Tibial nerve (tissue), 4 donors: ENCODE measurements at places on chromosomes 7 and 10.

GRCh38 chr10:112216966-112217365 lies 33.4 kb upstream of the GPAM start:
- no peak for DNase-seq
- no peak overlapping the region for H3K4me3 ChIP-seq
- H3K4me1 ChIP-seq = no peaks in the 10 kb centered on the region
- H3K27me3 ChIP-seq = no peaks in the 10 kb centered on the region
- H3K36me3 ChIP-seq = no peaks in the 10 kb centered on the region

DNA sequence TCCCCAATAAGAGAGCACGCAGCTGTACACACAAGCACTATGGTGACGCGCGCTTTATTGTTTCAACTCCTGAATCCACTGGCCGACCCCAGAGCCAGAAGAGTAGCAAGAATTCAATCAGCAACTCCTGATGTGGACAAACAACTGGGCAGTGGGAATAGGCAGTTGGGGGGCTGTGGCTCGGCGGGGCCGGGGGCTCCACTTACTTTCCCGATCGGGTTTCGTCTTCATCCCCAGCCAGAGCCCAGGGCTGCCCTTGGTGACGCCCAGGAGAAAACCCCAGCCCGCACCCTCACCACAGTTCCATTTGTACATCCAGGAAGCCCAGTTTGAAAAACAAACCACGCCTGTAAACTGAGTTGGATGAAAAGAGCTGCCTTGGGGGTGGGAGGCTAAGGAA lies 38.7 kb downstream of the DAGLB start:
- no peaks in the 10 kb centered on the region for H3K4me1 ChIP-seq
- H3K36me3 ChIP-seq = peaks cover 100% of the 10 kb centered on the region
- DNase-seq = no peak
- no peak overlapping the region for H3K4me3 ChIP-seq

- no peak for DNase-seq
- no peaks in the 10 kb centered on the region for H3K27me3 ChIP-seq
- no peaks in the 10 kb centered on the region for H3K4me1 ChIP-seq
- no peak overlapping the region for H3K27ac ChIP-seq
- H3K4me3 ChIP-seq = no peak overlapping the region
Measured at GRCh38 chr10:132209978-132210530, 23.3 kb downstream of the DPYSL4 start.

GRCh38 chr7:44145479-44145968 lies 4.4 kb upstream of the MYL7 start:
- H3K36me3 ChIP-seq = no peaks in the 10 kb centered on the region
- peaks cover 8% of the 10 kb centered on the region for H3K4me1 ChIP-seq
- peak overlapping the region; percentile 61 for H3K27ac ChIP-seq
- H3K4me3 ChIP-seq = peak overlapping the region; percentile 42
- no peaks in the 10 kb centered on the region for H3K27me3 ChIP-seq
- DNase-seq = no peak

- no peak for DNase-seq
- no peaks in the 10 kb centered on the region for H3K4me1 ChIP-seq
- no peak overlapping the region for H3K27ac ChIP-seq
- no peaks in the 10 kb centered on the region for H3K36me3 ChIP-seq
- no peaks in the 10 kb centered on the region for H3K27me3 ChIP-seq
Measured at GRCh38 chr7:154729056-154729455, 273.9 kb downstream of the PAXIP1 start.

DNA sequence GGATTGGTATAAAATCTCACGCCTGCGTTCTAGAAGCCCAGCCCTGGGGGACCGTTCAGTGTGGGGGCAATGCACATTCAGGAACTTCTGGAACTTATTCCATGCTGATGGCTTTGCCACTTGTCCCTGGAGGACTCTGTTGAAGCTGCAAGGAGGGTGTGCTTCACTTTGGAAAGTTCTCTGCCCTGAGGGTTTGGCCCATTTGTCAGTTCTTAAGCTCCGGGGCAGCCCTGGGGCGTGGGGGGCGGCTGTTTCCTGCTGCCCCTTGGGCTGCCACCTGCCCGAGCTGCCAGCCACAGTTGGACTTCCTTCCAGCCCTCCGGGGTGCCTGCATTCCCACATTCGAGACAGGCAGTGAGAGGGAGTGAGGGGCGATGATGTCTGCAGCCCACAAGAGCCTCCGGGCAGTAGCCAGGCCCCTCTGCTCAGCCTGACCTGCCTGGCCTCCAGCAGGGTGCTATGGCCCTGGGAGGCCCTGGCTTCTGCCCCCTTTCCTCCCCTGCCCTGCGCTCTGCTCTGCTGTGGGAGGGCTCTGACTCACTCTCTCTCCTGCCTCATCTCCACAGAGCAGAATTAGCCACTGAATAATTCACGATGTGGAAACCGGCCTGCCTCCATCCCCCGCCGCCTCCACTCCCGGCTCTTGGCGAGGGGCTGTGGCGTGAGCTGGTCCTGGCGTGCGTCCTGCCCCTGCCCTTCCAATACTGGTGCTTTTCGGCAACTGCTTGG lies 1.9 kb downstream of the TTYH3 start:
- no peaks in the 10 kb centered on the region for H3K36me3 ChIP-seq
- no peaks in the 10 kb centered on the region for H3K27me3 ChIP-seq
- peak overlapping the region; percentile 84 for H3K4me3 ChIP-seq
- no peak for DNase-seq
- H3K4me1 ChIP-seq = no peaks in the 10 kb centered on the region

- H3K4me1 ChIP-seq = peaks cover 13% of the 10 kb centered on the region
- peak; percentile 18 for DNase-seq
Measured at GRCh38 chr10:94403380-94404213, 1.3 kb downstream of the TBC1D12 start.

DNA sequence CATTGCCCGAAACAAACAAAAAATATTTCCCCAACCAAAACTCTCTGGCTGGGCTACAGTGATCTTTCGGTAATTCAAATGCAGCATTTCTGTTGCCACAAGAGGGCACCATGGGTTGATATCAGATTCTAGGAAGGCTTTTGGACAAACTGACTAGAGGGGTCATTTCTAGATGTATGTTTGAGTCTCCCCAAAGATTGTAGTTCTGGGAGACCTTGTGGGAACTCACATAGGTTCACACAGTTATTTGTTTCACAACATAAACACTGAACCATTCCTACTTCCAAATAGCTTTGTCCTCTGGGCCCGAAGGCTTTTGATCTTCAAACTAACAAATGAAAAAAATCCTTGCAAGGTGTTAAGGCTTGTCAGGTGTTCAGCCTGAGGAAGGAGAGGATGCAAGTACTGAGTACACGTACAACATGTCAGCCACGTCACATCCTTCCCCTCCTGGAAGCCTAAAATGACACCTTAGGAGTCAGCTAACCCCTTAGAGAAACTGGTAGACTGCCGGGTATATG lies 37.0 kb upstream of the IL15RA start:
- H3K4me1 ChIP-seq = no peaks in the 10 kb centered on the region
- no peaks in the 10 kb centered on the region for H3K27me3 ChIP-seq
- H3K36me3 ChIP-seq = no peaks in the 10 kb centered on the region
- H3K27ac ChIP-seq = no peak overlapping the region
- peak; percentile 96 for DNase-seq

DNA sequence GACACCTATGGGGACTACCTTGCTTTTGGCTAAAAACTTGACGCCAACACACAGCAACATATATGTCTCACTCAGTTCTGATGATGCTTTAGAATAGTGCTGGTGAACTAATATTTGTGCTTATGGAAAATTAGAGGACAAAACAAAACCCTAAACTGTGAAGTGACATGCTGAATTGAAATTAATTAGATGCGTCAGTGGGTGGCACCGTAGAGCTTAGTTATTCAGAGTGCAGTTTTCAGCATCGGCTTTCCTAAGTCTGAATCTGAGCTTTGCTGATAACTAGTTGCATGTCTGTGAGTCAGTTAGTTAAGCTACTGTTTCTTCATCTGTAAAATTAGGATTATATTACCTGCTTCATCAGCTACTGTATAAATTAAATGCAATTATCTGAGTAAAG lies 245.0 kb upstream of the SORCS1 start:
- H3K36me3 ChIP-seq = no peaks in the 10 kb centered on the region
- no peaks in the 10 kb centered on the region for H3K4me1 ChIP-seq
- no peak overlapping the region for H3K4me3 ChIP-seq
- H3K27ac ChIP-seq = no peak overlapping the region

GRCh38 chr10:1367938-1368841 lies 312.0 kb downstream of the WDR37 start:
- no peaks in the 10 kb centered on the region for H3K4me1 ChIP-seq
- no peak overlapping the region for H3K27ac ChIP-seq
- DNase-seq = no peak
- no peaks in the 10 kb centered on the region for H3K36me3 ChIP-seq
- no peak overlapping the region for H3K4me3 ChIP-seq
- H3K27me3 ChIP-seq = no peaks in the 10 kb centered on the region

DNA sequence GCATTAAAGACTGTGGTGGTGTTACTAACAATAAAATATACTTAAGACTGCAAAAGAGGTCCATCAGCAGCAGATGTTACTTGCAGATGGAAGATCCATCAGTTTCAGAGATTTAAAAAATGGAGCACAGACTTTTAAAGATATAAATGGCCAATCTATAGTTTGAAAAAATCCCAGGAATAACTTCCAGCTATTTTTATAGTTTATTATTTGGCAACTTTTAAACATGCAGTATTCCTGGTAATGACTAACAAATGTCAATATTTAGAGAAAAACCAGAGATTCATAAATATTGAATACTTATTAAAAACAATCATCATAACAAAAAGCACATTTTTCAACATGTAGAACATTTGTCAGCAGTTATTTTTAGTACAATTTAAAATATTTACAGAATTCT lies 30.7 kb downstream of the RTKN2 start:
- H3K36me3 ChIP-seq = no peaks in the 10 kb centered on the region
- H3K27ac ChIP-seq = no peak overlapping the region
- peaks cover 18% of the 10 kb centered on the region for H3K4me1 ChIP-seq
- DNase-seq = no peak
- H3K27me3 ChIP-seq = no peaks in the 10 kb centered on the region

GRCh38 chr7:88927-89231 lies 103.5 kb upstream of the FAM20C start:
- peak overlapping the region; percentile 73 for H3K27ac ChIP-seq
- no peak for DNase-seq
- no peak overlapping the region for H3K4me3 ChIP-seq

GRCh38 chr7:22356701-22357310 lies at the start of gene RAPGEF5:
Gene RAPGEF5, minus strand, starts transcription at chr7:22357154. Its CDS starts 94 bp downstream, at chr7:22357060.
- peaks cover 5% of the 10 kb centered on the region for H3K27me3 ChIP-seq
- no peak within 1 kb of the TSS for H3K27ac ChIP-seq
- H3K4me3 ChIP-seq = peak within 1 kb of the TSS; percentile 54
- H3K36me3 ChIP-seq = no peaks in the 10 kb centered on the region
- no peaks in the 10 kb centered on the region for H3K4me1 ChIP-seq
- no peak for DNase-seq

DNA sequence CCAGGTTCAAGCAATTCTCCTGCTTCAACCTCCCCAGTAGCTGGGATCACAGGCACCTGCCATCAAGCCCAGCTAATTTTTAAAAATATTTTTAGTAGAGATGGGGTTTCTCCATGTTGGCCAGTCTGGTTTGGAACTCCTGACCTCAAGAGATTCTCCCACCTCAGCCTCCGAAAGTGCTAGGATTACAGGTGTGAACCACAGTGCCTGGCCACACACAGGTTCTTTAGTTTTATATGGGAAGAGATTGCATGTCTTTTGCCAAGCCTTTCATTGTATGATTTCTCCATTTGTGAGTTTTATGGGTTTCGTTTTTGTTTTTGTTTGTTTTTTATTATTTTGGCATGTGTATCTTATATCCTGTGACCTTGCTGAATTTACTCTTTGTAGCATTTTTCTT lies 40.9 kb downstream of the C1GALT1 start:
- no peaks in the 10 kb centered on the region for H3K4me1 ChIP-seq
- no peaks in the 10 kb centered on the region for H3K36me3 ChIP-seq
- no peak for DNase-seq
- H3K27ac ChIP-seq = no peak overlapping the region
- H3K4me3 ChIP-seq = no peak overlapping the region

DNA sequence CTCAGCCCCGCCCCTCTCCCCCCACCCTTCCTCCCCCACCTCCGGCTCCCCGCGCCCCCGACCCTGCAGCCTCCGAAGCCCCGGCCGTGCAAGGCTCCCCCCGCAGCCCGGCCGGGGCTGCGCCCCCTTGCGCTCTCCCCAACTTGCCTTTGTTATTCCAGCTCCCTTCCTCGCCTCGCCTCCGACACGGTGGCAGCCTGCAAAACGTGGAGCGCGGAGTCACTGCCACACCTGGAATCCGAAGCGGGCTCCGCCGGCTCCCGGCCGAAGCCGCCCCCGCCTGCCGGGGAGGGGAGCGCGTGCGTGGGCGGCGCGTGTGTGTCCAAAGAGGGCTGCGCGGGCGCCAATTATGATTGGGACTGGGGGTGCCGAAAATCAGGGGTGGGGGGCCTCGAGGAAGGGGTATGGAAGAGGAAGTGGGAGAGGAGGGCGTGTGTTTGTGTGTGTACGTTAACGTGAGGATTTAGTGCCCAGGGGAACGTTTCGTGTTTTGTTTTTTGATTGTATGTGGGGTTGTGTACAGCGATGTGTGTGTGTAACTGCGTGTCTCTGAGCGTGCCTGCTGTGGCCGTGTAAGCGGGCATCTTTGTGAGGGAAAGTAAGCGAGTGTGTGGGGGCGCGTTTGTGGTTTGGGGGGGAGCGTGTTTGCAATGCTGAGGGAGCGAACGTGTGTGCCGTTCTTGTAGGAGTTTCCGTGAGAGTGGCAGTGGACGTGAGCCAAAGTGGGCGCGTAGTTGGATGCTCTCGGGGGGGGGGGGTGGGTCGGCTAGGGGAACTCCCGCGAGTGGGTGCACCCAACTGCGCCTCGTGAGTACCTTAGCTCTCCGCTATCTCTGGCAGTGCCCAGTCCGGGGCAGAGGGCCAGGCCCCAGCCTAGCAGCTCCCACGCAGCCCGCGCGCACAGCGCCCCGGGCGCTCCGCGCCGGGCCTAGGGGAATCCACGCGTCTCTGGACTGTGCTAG lies 1.2 kb upstream of the ZMIZ1 start:
- H3K36me3 ChIP-seq = no peaks in the 10 kb centered on the region
- peak overlapping the region; percentile 52 for H3K4me3 ChIP-seq
- H3K27ac ChIP-seq = peak overlapping the region; percentile 85
- no peaks in the 10 kb centered on the region for H3K27me3 ChIP-seq

- no peak for DNase-seq
- H3K4me3 ChIP-seq = no peak overlapping the region
- H3K27ac ChIP-seq = no peak overlapping the region
- peaks cover 27% of the 10 kb centered on the region for H3K27me3 ChIP-seq
Measured at GRCh38 chr10:120946497-120946896, 95.3 kb downstream of the WDR11 start.

DNA sequence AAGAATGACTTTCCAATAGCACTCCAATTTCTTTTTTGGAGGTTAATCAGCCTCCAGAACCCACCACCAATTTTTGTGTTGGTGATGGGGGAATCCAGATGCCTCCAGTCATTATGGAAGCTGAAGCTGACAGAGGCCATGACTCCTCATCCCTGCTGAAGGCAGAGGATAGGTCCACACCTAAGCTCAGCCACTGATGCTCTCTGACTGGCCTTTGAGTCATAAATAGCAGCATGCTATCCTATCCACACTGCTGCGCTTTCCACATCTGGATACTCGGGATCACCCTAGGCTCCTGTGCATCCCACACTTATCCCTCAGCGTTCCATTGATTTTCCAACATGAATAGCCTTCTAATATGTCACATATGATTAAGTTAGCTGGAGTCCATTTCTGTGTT lies 124.2 kb downstream of the TES start:
- no peaks in the 10 kb centered on the region for H3K27me3 ChIP-seq
- H3K27ac ChIP-seq = no peak overlapping the region
- H3K4me1 ChIP-seq = no peaks in the 10 kb centered on the region
- no peak overlapping the region for H3K4me3 ChIP-seq
- DNase-seq = no peak
